ENCODE measurements at places on chromosomes 4 and X.

- no peak for DNase-seq
Observed at GRCh38 chrX:23799469-23800065, 16.6 kb downstream of the SAT1 start.

- no peak for DNase-seq
Observed at GRCh38 chr4:158906073-158906472, 137.2 kb downstream of the FNIP2 start.

DNA sequence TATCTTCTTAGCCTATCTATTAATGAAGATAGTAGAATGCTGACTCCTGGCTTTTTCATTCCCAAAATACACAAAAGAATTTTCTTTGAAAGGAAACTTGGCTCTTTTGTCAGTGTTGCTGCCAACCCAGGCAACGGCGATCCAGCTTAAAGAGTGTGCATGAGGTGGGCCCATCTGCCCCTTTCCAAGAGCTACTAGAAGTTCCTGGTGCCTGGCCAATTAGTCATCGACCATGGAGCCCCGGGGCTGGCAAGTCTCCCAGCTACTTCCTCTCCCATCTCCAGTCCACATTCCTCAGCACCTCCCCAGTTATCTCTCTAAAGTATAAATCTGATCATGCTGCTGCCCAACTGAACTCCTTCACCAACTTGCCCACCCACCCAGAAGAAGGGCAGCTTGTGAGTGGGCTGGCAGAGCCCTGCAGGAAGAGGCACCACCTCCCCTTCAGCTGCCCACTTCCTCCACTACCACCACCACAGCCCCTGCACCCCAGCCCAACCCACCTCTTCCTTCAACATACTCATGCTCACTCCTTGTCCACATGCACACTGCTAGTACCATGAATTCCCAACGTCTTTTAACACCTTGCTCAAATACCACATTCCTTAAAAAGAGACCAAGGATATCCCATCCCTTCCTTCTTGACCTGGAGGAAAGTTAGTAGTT is 158.2 kb upstream of the MAP3K15 start:
- DNase-seq, result no peak

DNA sequence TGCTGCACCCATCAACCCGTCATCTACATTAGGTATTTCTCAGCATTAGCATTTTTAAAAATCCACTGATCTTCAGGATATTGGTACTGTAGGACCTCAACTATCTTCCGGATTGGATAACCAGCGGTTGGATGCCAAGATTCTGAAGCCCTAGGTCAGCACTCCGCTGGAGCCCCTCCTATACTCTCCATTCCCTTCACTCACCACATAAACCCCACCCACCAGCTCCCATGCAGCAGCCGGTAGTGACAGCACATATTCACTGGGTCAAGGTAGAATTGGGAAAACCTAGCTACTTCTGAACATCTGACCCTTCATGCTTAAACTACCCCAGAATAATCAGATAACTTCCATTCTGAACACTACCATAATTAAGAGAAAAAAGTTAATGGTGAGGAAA is 134.9 kb downstream of the CORIN start:
- no peak for DNase-seq

DNA sequence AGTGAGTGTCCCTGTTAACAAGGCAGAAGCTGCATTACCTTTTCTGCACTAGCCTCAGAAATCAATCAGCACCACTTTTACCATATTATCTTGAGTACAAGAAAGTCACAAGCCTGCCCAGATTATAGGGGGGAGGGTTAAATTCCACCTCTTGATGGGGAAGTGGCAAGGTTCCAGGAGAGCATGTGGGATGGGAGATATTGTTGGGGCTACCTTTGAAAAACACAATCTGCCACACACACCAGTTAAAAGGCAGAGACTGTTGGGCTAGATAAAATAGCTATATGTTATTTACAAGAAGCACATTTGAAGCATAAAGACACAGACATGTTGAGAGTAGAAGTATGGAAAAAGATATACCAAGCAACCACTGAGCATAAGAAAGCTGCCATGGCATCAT is 6.6 kb upstream of the AVPR2 start:
- DNase-seq, result no peak

- no peak for DNase-seq
Observed at GRCh38 chr4:130922955-130923354, 1827.0 kb downstream of the C4orf33 start.

GRCh38 chrX:41686788-41687187 is 2.0 kb upstream of the GPR34 start:
- DNase-seq, result no peak

- DNase-seq, result no peak
Observed at GRCh38 chr4:163404080-163404479, 60.4 kb downstream of the NPY5R start.

DNA sequence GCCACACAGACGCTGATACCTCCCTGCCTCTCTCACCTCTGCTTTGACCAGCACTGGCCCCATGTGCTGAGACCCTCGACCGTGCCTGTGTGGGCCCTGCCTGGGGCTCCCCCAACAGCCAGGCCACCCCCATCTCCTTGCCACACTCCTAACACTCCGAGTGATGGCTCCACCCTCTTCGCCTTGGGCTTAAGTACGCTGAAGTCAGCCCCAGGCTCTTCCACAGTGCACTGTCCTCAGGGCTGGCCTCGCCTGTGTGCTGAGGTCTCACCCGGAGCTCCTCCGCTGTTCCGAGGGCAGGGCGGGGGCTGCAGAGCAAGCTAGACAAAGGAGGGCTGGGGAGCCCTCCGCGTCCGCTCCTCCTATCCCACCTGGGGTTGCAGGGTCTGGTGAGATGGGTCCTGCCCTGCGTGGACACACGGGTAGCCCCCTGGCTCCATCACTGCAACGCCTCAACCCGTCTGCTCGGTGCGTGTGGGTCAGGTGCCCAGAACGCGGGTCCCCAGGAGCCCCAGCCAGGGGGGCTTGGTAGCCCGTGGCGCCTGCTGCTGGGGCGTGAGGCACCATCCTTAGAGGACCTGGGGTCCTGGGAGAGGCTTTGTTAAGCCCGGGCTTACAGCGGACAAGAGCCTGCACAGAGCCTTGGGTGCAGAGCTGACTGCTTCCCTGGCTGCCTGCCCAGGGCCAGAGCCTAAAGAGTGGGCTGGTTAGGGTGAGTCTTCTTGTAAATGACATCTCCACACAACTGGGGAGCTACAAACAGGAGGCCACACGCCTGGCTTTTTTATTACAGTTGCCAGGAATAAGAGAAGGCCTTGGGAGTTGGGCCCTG is 42.6 kb upstream of the NKX1-1 start:
- no peak for DNase-seq

GRCh38 chr4:16438986-16439385 is 212.7 kb upstream of the TAPT1 start:
- DNase-seq, result no peak

DNA sequence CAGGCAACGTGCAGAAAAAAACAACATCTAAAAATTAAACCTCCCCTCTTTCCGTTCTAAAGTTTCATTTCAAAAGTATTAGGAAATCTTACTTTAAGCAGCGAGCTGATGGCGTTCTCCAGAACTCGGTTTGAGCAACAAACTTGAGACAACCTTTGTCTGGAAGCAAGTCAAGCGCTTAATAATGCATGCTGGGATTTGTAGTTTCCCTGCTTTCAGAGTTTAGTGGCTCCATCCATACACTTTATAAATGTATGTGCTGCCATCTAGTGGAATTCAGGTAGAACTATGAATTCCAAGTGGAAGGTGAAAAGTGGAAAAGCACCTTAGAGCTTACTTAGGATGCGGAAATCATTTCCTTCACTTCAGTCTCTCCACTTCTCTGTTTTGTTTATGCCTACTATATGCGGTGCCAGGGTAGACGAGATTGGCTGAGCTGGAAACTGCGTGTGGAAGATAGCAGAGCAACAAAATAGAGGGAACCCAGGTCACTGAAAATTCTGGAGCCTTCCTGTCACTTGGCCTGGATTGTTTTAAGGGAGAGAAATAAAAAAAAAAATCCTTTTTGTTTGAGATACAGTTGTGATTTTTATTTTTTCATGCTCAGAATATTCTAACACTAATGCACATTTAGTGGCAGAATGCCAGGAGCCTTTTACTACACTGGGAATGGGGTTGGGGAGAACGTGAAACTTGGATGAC is at the start of gene BDH2:
Gene BDH2 (minus strand): TSS at position 144 of the 702 bp plus-strand sequence. CDS start 3,580 bp downstream, outside the sequence.
- DNase-seq, result peak; percentile 31

- no peak for DNase-seq
Observed at GRCh38 chr4:171441300-171441941, 371.8 kb upstream of the GALNTL6 start.

DNA sequence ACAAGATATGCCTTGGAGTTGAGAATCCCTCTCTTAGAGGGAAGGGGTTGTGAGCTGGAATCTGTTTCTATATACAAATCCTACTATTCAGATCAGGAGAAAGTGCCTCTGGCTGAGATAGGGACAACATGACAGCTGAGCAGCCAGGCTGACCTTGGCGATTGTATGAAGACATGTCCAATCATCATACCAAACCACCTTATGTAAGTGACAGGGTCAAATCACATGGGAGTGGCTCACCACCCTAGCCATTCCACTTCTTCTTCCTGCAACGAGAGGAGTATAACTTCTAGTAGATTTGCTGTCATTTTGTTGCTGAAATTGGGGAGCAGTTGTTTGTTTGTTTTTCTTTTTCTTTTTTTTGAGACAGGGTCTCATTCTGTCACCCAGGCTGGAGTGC is 48.3 kb upstream of the TMEM150C start:
- DNase-seq, result no peak

- DNase-seq, result no peak
Observed at GRCh38 chr4:100146756-100147155, 43.5 kb downstream of the DDIT4L start.

DNA sequence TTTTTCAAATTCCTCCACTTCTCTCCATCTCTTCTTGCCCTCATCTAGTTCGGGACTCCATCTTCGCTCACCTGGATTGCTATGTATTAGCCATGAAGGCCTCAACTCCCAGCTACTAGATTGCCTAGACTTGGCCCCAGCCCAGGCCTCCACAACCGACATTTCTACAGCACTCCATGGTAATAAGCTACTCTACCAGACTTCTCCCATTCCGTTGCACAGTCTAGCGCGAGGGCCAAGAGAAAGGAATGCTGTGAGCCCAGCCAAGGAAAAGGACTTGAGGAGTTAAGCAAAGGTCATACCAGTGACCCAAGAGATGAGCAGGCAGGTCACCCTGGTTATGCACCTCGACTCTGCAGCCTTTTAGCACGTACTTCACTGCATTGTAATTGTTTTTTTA is 75.6 kb downstream of the SOWAHB start:
- DNase-seq, result no peak

- no peak for DNase-seq
Observed at GRCh38 chrX:119189115-119189514, 47.0 kb upstream of the PGRMC1 start.

DNA sequence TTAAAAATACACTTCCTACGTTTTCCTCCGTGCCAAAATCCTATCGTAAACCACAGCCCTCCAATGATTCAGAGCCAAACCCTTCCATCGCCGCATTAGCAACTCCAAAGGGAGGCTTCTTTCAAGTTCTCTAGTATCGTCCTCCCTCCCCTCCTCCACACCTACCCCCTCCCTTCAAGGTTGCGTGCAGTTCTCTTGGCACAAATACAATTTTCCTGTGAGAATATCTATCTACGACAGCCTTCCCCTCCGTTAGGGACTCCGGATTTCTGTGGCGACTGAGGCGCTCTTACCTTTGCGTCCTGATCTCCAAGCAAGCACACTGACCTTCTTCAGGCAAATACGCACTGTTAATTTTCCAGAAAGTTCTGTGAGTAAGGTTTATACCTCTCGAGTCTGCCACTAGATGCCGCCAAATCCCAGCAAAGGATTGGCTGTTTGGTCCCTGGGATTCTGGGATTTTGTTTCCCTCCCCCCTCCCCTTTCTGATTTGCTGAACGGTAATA is 1.2 kb upstream of the MORF4L2 start:
- peak; percentile 18 for DNase-seq

DNA sequence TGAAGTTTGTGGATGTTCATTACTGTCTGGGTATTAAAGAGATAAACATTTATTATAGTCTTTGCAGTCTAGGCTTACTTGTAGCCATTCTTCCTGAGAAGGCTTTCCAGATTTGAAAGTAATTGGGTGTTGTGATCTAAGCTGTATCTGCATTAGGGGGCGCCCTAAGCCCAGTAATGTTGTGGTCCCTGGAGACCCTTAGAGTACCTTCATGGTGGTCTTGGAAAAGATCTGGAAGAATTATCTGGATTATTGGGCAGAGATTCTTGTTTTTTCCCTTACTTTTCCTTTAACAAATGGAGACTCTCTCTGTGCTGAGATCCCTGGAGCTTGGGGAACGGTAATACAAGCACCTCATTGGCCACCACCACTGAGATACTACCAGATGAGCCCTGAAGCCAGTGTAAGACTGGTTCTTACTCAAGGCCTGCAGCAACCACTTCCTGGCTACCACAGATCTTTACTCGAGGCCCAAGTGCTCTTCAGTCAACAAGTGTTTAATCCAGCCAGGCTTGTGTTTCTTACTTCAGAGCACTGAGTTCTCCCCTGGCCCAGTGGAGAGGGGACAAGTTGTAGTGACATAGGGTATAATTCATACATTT is 63.1 kb downstream of the RTL3 start:
- no peak for DNase-seq

DNA sequence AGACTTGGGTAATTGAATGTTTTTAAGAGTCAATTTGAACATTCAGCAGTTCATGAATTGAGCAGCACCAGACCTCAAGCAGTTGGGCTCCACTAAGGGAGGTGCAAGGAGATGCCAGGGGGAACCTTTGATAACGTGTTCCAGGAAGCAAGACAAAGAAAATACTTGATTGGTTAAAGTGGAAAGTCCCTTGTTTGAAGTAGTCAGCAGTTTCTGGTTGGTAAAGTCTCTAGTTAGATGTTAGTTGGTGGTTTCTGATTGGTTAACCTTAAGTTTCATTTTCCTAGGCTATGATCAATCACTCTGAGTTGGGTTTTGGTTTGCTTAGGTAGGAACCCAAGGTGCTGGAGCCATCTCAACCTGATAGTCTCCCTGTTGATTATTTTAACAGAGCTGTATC is 4.0 kb downstream of the HERC6 start:
- DNase-seq, result peak; percentile 15

DNA sequence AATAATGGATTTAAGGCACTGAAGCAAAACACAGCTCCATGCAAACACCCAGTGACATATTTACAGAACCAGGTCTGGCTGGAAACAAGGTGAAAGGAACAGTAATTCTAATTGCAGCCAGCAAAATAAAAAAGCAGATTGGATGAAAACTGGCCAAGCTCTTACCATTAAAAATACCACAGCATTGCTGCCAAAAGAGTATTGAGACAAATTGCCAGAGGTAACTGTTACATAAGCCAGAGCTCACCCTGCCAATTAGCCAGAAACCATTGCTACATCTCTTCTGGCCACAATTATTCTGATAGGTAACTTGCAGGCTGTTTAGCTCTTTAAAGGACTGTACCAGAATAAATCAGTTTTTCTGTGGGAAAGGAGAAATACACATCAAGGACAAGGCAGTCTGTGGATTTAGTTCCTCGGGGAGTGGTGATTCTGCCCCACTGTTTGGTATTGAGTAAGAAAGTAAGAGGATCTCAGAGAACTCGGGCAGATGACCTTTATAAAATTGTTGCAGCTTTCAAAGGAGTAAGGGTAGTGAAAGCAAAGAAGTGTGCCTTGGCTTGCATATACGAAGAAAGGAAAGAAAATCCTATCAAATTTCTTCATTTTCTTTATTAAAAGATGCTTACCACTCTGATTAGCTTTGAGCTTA is 369.5 kb downstream of the PPP3CA start:
- DNase-seq, result no peak

- no peak for DNase-seq
Observed at GRCh38 chrX:16796298-16796697, 10.0 kb downstream of the TXLNG start.

GRCh38 chr4:31324814-31325213 is 604.6 kb downstream of the PCDH7 start:
- no peak for DNase-seq
